ENCODE measurements at places on chromosomes 11 and 22. TPM values are rescaled to one million over a fixed set of nuclear protein-coding genes. Genes with fewer than 3 reads are reported as not detected.

DNA sequence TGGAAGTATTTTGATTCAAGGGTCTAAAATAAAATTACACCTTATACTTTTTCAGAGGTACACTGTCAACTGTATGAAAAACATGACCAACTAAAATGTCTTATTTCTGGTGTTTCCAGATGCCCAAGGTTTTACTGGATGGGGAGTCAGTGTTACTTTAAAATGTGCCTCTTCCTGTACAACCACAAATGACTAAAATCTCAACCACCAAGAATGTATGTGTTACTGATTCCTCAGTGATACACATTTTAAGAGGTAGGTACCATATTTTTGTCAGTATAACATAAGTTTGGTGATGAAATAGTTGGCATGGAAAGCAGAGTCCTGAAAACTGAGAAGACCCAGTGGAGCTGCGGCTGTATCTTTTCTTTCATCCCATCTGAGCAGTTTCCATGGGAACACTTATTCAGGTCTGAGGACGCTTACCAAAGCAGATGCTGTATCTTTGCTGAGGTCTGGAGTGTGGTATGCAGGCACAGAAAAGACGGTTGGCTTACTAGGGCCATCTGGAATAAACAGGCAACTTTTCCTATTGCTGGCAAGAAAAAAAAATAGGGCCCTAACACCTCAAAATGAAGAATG, 21.2 kb upstream of the TP53AIP1 start:
- H3K27ac ChIP-seq, result no peak overlapping the region
- H3K4me1 ChIP-seq, result no peaks in the 10 kb centered on the region

DNA sequence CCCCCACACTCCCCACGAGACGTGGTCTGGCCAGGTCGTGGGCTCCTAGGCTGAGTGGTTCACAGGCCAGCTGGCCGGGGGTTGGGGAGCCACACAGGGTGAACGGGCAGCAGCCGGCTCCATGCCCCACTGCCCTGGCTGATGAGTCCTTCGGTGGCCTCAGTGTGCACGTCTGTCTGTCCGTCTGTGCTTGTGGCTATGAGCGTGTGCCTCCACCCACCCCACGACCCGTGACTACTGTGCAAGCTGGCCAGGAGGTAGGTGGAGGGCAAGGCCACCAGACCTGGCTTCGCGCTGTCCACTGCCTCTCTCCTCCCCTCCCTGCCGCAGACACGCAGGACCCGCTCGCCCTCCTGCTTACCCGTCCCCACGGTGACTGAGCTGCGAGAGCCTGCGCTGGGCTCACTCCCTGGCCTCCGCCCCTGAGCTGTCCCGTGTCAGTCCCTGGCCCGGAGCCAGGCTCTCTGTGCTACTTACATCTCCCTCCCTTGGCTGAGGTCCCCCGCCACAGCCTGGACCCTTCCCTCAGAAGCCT, 14.1 kb downstream of the CSDC2 start:
- no peaks in the 10 kb centered on the region for H3K4me1 ChIP-seq
- no peaks in the 10 kb centered on the region for H3K27me3 ChIP-seq
- no peak overlapping the region for H3K27ac ChIP-seq

DNA sequence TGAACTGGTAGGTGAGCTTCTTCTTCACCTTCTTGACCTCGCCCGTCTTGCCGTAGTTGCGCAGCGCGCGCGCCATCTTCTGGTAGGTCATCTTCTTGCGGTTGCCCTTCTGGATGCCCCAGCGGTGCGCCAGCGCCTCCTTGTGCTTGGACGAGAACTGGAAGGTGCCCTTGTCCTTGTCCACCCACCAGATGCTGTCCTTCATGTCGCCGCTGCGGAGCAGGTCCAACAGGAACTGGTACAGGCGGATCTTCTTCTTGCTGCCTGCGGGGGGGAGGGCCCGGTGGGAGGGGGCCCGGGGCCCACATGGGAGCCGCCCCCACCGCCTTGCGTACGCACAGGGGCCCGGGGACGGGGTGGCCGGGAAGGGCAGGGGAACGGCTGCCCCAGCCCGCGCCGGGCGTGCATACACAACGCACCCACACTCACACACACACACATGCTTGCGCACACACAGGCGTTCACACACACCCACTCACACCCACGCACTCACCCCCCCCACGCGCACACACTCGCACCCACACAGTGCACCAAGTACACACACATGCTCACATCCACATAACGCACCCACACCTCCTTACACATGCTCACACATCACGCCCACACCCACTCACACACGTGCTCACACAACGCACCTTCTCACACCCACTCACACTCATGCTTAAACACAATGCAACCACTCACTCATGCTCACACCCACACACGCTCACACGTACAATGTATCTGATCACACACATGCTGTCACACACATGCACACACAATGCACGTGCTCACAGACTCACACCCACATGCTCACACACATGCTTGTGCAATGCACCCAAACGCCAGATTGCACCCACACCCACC, 3.0 kb upstream of the MYBPC3 start:
- H3K4me3 ChIP-seq, result peak overlapping the region; percentile 72
- peak; percentile 97 for DNase-seq
- no peaks in the 10 kb centered on the region for H3K27me3 ChIP-seq
- H3K36me3 ChIP-seq, result no peaks in the 10 kb centered on the region
- peak overlapping the region; percentile 46 for H3K27ac ChIP-seq

APOBEC3G gene
- total RNA-seq, result 7.9 TPM

Measured in progenitor cell of endocrine pancreas (in vitro differentiated cells).